ENCODE measurements at places on chromosomes 2 and 18.

GRCh38 chr18:48399303-48400075 lies 9.7 kb downstream of the ZBTB7C start:
- DNase-seq = no peak

DNA sequence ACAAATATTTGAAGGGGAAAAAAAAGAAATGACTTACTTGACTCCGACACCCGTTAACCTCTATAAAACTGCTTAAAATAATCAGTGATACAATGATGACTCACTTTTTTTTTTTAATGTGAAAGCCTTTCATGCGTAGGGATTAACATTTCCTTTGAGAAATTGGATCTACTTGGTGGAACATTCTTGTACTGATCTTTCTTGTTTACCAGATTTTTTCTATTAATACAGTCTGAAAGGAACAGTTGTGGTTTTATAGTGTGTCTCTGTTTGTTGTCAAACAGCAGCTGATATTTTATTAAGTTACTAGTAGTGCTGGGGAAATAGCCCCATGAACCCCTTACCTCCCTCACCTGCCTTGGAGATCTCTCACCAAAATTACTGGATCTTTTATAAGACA lies 40.2 kb upstream of the NEB start:
- DNase-seq = no peak

GRCh38 chr2:2547451-2547850 lies 216.4 kb upstream of the MYT1L start:
- DNase-seq = no peak

DNA sequence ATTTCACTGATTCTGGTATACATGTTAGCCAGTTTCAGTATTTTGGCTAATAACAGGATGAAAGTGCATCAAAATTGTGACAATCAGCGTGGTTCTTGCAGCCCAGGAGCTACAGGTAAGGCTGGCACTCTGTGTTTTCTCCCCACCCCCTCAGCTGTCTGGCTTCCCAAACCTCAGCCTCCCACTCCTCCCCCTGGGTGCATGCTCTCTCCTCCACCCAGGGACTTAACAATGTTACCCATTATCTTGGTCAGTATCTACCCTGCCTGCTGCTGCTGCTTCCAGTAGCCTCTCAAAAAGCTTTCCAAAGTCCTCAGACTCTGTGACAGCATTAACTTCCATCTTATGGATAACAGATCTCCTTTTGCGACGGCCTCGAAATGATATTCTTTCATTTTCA lies 41.0 kb downstream of the TRABD2A start:
- DNase-seq = no peak

DNA sequence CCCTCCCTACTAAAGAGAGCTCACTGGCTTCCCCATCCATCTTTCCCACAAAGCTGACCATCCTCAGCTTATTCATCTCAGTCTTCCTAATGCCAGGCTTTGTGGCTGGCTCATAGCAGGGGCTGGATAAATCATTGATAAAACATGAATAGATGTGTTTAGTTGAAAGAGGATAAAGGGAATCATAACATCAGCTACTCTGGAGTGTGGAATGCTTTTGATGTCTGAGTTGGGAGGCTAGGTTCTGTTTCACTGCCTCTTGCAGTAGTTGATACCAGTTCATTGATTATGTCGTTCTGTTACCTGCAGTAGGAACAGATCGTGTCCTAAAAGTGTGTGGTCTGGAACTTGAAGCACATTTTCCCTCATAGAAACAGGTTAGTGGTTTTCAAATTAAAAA lies 66.3 kb upstream of the HK2 start:
- no peak for DNase-seq

GRCh38 chr2:230717600-230717999 lies 5.0 kb downstream of the CAB39 start:
- DNase-seq = no peak
